ENCODE measurements at places on chromosomes 1 and 21.

- no peak for DNase-seq
These were observed 349.1 kb downstream of the DPYD start for GRCh38 chr1:97571760-97572159.

- no peak for DNase-seq
These were observed 1.7 kb downstream of the PCSK9 start for GRCh38 chr1:55040933-55041494.

DNA sequence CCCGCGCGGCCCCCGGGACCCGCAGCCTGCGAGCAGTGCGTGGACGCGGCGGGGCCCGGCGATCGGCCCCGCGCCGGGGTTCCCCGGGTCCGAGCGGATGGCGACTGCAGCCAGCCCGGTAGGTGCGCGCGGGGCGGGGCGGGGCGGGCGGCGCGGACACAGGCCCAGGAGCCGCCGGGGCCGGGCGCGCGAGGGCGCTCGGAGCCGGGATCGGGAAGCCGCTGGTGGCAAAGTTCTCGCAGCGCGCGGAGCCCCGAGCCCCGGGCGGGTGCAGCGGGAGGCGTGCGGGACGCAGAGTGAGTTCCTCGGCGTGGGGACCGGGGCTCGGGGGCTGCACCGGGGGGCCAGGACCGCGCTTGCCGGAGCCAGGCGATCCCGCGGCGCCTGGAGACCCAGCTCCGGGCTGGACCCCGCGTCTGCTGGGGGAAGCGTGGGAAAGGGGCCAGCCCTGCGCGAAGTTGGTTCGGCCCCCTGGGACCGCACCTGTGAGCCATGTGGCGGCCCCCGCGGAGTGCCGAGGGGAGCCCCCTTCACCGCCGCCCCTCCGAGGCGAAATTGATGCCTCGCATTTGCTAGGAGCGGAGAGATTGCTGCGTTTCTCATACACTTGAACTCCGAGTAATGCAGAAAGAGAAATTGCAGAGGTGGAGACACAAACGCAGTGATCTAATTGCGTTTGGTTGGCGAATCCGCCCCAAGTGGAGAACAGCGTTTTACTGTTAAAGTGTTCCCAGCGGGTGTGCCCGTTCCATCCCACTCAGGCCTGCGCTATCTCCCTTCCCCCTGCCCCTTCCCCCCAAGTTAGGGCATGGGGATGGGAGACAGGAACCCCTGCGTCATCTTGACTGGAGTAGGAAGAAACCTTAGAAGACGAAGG, 228.9 kb upstream of the TMEM51 start:
- DNase-seq = peak; percentile 12

- no peak for DNase-seq
These were observed 291.5 kb downstream of the FAM72C start for GRCh38 chr1:143680304-143680703.

- DNase-seq = no peak
These were observed 1.8 kb upstream of the LHX9 start for GRCh38 chr1:197915260-197915861.

GRCh38 chr1:93571623-93572310, 109.9 kb downstream of the BCAR3 start:
- no peak for DNase-seq

DNA sequence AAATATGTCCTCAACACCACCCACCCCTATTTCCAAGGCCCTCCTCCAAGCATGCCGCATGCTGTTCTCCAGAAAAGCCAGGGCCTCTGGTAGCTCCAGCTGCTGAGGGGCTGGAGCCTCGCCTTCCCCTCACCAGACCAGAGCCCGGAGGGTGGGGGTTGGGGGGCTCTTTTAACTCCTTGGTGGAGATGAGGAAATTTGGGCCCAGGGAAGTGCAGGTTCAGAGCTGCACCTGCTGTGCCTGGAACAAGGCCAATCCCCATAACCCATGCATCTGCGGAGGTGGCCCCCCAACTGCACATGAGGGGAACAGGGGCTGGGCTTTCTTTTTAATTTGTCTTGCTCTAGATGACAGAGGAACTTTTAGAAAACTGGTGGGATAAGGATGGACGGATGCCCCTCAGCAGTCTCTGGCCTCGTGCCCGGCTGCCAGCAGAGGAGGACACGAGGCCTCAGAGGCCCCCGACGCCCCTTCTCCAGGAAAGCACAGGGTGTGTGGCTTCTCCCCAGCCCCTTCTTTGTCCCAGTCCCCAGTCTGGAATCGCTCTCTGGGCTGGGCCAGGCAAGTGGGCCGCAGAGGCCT, 550 bp upstream of the SELENON start:
- DNase-seq = no peak

DNA sequence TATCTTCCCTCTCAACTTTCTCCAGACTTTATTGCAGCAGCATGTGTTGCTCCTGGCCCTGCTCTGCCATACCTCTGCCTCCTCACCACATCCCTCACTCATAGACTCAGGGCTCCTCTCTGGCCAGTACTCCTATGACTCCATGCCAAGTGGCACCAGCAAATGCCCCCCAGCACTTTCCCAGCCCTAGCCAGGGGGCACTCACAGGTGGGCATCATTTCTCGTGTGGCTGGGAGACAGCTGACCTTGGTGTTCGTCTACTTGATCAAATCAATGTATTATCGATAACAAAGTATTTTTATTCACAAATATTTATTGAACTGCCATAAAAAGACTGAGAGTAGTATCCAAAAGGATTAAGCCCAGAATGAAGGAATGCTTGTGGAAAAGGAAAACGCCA, 418.2 kb downstream of the FAM72C start:
- no peak for DNase-seq

GRCh38 chr1:198519639-198520501, 20.6 kb downstream of the ATP6V1G3 start:
- DNase-seq = no peak

DNA sequence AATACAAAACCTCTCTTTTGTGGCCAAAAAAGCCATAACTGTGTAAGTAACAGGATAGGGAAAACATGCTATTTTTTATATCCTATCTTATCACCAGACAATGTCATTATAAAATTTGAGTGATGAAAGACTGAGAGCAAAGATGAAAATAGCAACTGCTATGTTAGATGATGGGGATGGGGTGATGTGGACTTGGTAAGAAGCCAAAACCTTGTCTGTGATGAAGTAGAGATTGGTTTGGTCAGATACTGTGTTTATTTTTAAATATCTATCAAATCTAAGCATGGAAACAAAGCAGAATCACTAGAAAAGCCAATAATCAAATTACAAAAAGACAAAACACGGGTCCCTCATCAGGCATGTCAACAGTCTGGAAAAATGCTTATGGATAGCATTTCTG, 631.1 kb upstream of the NR5A2 start:
- DNase-seq = no peak

GRCh38 chr1:192461684-192462083, 113.9 kb upstream of the RGS1 start:
- no peak for DNase-seq

- DNase-seq = peak; percentile 13
These were observed 66.9 kb downstream of the GNG12 start for GRCh38 chr1:67766141-67766978.

DNA sequence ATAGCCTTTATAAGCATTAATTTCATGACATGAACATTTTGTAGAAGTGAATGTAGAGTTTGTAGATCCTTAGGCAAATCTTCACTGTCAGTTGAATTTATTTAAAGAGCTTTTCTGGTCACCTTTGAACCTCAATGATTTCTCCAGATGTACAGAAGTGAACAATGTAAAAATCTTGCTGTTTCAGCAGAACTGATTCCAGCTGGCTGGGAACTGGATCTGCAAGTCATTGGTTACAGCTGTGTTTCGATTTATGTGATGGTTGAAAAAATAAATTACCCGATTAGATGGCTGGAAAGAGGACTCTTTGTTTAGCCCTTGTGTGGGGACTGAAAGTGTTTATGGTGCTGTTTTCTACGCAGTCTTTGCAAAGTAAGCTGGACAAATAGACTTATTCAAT, 849.8 kb downstream of the USP25 start:
- no peak for DNase-seq

DNA sequence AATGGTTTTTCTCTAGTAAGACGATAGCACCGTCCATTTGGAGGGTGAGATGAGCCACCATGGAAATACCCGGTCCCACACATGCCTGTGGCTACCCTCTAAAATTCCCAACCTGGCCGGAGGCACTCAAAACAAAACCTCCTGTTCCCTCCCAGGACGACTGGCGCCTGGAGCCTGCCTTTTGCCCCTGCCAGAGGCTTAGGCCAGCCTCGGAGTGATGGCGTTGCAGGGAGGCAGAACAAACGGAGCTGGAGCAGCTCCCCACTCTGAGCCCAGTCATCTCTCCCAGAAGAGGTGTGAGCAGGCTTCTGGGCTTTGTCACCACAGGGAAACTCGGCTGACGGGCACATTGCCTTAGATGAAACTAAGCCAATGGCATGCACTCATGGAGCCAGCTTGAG, 213.7 kb upstream of the HOOK1 start:
- DNase-seq = no peak

DNA sequence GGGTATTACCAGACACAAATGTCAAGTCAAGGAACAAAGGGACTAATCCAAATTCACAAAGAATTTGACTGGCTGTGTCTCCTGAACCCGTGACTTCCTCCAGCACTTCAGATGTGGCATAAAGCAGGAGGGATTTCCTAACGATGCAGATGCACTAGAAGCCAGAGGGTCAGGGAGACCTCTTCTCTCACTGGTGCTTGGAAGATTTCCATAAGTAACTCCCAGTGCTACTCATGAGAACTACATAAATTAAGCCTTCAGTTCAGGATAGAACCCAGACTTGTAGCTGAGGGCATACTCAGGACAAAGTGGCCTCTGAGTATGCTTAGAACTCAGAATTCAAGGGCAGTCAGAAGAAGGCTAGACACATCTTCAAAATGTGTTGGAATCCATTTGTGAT, 83.6 kb upstream of the NRIP1 start:
- DNase-seq = no peak

DNA sequence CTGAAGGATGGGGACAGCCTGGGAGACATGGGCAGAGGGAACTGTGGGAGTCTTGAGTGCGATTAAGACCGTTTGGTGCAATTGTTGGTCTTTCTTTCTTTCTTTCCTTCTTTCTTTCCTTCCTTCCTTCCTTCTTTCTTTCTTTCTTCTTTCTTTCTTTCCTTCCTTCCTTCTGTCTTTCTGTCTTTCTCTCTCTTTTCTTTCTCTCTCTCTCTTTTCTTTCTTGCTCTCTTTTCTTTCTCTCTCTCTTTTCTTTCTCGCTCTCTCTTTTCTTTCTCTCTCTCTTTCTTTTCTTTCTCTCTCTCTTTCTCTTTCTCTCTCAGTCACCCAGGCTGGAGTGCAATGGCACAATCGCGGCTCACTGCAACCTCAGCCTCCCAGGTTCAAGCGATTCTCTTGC, 2.9 kb upstream of the KLHDC9 start:
- no peak for DNase-seq

- DNase-seq = no peak
These were observed 10.8 kb upstream of the NFASC start for GRCh38 chr1:204859861-204860267.

DNA sequence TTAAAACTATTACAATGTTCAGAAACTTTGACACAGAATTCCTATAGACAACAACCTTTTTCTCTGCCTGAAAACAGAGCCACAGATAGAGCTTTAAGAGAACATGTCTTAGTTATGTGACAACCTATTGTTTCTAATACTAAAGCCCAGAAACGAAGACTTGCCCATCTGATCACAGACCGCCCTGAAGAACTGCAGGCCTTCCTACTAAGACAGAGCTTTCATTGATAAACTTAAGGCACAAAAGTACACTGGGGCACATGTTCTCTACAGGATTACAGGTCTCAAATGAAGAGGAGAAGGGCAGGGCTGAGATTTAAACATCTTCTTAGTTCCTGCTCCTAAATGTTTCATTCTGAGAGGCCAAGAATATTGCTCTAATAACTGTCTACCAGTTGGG, 452.7 kb downstream of the KCNT2 start:
- DNase-seq = no peak

DNA sequence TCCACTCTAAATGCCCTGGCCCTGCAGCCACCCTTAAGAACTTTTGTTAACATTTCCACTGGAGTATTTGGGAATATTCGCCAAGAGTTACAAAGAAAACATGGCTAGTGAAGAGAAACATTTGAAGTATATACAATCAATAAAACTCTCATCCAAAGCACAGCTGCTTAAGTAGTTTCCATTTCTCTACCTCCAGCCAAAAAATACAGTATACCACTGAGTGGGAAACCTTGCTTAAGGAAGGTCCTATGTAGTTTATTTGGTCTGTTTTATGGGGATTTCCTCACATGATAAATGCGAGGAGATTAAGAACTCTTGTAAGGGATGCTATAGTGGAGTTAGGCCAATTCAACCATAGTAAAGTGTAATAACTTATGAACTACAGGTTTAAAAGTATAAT, 382.5 kb downstream of the NEGR1 start:
- no peak for DNase-seq

DNA sequence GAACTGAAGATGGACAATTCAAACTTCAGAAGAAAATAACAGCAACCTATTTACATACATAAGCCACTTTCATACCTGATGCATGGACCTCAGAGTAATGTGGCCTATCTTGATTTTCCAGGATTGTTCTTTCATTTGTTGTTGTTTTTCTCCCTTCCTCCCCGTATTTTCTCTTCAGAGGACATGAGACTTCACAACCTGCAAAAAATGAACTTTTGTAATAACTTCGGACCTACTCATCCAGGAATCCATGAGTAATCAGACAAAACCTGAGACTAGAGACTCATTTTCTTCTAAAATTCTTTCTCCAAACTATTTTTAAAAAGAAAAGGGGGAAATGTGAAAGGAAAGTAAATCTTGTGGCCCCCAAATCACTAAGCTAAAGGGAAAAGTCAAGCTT, 17.6 kb upstream of the PLA2G5 start:
- DNase-seq = no peak

GRCh38 chr1:205015241-205015640, 27.8 kb upstream of the CNTN2 start:
- DNase-seq = no peak

DNA sequence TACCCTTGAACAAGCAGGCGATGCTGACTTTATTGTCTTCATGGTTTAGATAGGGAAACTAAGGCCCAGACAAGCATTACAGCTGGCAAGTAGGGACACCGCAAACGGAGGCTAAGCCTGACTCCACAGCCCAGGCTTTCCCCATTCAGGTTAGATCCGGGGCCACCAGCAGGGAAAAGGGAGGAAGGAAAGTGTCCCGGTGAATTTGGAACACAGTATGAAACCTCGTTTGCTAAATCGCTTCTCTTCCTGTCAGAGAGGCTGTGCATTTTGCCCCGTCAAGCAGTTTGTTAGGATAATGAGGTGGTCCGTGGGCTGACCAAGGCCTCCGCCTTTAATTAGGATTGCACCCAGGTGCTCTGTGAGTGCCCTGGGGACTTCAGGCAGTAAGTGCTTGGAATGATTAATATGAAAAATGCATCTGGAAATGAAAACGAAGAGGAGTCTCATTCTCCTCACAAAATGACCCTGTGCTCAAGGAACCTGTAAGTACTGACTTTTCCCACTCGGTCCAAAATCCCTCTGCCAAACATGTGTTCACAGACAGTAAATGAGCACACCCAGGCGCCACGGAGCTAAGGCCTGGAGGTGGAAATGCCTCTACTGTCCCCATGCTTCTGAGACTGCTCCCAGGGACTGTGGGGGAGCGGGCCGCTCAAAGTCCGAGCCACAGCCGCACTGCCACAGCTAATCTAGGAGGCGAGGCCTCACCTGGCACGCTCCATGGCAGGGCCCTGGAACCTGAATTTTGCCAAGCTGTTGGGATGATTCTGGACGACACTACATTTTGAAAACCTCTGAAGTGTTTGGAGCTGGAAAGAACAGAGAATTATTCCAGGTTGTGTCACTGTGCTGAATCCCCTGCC, 234.1 kb downstream of the SDCCAG8 start:
- no peak for DNase-seq

GRCh38 chr1:228737601-228738041, 2.3 kb downstream of the RHOU start:
- no peak for DNase-seq

- no peak for DNase-seq
These were observed 969.0 kb downstream of the TTLL7 start for GRCh38 chr1:83029916-83030315.

Data from activated T-cell treated with anti-CD3 and anti-CD28 coated beads for 48 hours (primary cell).